Stimulated activated naive CD8-positive, alpha-beta T cell treated with anti-CD3 and anti-CD28 coated beads, Interleukin-15, amount 100 ng/mL, for 72 hours (primary cell): ENCODE measurements at places on chromosomes 13 and 19.
A peak's percentile ranks its signal among the peaks of the same experiment; 100 is the strongest.

- DNase-seq = no peak
Observed at GRCh38 chr13:57813651-57814050, 182.1 kb downstream of the PCDH17 start.

DNA sequence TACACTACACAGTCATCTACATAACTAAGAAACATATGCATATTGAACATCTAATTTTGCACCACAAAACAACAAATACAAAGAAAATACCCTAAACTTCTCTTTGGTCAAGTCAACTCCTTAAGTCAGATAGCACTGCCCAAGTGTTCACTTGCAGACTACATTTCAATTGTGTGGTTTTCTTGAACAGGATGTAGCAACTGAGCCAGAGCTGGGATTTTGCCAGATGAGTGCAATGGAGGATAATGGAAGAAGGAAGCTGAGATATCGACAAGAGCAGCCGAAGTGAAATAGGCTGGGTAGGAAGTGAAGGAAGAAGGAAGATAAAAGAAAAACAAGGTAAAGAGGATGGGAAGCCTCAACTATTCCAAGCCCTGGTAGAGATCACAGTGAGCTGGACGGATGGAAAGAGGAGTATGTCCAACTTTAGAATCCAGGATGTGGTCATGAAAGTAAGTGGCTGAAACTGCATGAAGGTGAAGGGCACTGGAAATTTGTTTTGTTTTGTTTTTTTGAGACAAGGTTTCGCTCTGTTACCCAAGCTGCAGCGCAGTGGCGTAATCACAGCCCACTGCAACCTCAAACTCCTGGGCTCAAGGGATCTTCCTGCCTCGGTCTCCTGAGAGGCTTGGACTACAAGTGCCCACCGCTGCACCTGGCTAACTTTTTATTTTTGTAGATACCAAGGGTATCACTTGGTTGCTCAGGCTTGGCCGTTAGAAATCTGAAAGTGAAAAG lies 15.0 kb downstream of the NUFIP1 start:
- no peak for DNase-seq

DNA sequence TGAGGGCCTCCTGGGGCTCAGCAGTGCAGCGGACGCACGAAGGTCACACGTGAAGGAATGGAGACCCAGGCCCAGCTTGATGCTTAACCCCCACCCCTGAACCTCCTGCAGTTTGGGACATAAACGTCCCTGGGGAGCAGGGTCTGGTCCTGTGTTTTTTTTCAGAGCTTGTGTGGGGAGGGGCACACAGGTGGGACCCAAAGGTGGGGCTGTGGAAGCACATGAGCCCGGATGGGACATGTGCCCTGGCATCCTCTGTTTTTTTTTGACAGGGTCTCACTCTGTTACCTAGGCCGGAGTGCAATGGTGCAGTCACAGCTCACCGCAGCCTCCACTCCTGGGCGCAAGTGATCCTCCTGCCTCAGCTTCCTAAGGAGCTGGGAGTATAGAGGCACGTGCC lies 20.5 kb downstream of the UBXN6 start:
- no peak for DNase-seq

DNA sequence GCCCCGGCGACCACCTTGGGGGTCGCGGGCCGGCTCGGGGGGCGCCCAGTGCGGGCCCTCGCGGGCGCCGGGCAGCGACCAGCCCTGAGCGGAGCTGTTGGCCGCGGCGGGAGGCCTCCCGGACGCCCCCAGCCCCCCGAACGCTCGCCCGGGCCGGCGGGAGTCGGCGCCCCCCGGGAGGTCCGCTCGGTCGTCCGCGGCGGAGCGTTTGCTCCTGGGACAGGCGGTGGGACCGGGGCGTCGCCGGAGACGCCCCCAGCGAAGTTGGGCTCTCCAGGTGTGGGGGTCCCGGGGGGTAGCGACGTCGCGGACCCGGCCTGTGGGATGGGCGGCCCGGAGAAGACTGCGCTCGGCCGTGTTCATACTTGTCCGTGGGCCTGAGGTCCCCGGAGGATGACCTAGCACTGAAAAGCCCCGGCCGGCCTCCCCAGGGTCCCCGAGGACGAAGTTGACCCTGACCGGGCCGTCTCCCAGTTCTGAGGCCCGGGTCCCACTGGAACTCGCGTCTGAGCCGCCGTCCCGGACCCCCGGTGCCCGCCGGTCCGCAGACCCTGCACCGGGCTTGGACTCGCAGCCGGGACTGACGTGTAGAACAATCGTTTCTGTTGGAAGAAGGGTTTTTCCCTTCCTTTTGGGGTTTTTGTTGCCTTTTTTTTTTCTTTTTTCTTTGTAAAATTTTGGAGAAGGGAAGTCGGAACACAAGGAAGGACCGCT lies 729 bp downstream of the STK11 start:
- no peak for DNase-seq

DNA sequence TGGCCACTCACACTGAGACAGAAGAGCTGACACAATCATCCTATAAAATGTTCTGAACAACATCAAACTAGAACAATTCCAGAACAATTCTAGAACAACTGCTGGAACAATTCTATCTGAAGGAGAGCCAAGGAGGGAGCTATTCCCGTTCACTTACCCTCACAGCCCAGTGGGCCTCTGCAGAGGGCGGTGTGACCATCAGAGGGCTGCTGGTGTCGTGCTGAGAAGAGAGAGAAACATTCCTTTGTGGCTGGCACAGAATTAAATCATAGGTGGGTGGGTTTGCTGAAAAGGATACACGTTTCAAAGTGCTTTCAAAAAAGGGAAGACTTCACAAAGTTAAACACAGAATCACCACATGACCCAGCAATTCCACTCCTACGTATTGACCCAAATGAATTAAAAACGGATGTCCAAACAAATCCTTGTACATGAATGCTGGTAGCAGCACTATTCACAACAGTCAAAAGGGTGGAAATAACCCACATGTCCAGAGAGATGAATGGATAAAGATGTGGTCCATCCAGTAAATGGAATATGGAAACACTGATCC lies 34.9 kb downstream of the EPS15L1 start:
- DNase-seq = no peak

DNA sequence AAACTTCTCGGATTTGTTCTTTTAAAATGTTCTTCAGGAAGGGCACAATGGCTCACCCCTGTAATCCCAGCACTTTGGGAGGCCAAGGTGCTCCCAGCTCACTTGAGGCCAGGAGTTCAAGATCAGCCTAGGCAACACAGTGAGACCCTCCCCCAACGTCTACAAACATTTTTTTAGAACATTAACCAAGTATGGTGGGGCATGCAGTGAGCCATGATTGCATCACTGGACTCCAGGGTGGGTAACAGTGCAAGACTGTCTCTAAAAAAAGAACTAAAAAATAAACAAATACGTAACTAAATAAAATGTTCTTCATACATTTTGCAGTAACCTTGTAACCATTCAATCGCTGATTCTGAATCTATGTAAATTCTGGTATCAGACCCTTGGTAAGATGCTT lies 2.1 kb upstream of the IPO5 start:
- no peak for DNase-seq

DNA sequence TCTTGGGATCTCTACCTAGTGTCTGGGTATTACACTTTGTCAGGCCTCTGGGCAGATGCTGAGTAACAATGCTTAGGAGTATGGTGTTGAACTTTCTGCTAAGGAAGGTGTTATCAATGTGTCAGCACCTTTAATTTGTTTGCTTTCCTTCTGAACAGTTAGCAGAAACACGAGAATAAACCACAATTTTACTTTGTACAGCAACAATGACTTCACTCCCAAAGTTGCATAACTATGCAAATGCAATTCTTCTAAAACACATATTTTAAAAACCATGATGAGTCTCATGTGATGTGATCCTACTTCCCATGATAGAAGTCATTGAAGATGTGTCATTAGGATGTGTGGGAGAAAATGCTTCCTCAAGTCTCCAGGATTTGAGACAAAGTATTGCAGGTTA lies 155.0 kb downstream of the POSTN start:
- no peak for DNase-seq

- DNase-seq = peak; percentile 38
Observed at GRCh38 chr13:108155185-108156106, 59.9 kb downstream of the LIG4 start.

DNA sequence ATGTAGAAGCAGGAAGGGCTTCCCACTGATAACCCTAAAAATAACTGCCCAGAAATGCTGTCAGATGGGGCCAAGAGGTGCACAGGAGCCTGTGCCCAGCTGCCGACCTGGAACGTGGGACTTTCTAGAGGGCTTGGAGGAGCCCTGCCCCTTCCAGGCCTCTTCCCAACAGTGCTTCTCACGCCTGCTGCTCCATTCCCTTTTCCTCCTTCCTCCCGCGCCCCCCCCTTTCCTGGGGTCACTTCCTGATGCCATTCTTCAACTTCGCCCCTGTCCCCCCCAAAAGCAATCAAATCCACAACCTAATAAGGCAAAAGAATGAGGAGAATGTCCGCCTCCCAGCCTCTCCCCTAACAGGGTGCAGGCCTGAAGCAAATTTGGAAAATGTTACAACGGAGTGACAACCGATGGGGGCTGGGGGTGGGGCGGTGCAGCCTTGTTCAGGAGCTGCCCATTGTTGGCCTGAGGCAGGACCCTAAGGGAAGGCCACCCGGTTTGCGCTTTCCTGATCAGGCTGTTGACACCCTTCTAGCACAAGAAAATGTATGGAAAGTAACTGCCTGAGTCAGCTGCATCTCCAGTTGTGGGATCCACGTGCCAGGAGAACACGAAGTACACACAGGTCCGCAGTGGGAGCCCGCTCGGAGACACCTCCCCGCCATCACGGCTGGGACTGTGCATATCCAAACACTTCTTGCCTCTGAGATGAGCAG lies 18.7 kb downstream of the ACTN4 start:
- no peak for DNase-seq

GRCh38 chr19:15025217-15025616 lies 24.1 kb upstream of the CASP14 start:
- DNase-seq = no peak

GRCh38 chr13:110524541-110525257 lies 36.8 kb downstream of the RAB20 start:
- DNase-seq = no peak

- DNase-seq = no peak
Observed at GRCh38 chr19:53333066-53333462, 485 bp upstream of the ZNF845 start.

DNA sequence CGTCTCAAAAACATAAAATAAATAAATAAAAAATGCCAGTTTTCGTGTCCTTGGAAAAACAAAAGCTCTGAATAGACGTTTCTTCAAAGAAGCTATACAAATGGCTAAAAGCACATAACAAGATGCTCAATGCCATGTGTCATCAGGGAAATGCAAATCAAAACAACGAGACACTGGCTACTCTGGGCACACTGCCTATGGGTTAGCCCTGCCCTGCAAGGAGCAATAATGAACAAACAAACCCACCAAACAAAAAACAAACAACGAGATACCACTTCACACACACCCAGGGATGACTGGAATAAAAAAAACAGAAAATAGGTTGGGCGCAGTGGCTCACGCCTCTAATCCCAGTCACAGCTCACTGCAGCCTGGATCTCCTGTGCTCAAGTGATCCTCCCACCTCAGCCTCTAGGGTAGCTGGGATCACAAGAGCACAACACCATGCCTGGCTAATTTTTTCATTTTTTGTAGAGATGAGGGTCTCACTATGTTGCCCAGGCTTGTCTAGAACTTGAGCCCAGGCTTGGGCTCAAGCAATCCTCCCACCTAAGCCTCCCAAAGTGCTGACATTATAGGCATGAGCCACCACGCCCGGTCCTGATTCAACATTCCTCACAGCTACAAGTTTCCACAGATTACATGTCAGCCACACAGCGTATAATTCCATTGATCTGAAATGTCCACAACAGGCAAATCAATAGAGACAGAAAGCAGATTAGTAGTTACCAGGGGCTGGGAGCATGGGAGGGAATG lies 15.5 kb upstream of the ISYNA1 start:
- no peak for DNase-seq

DNA sequence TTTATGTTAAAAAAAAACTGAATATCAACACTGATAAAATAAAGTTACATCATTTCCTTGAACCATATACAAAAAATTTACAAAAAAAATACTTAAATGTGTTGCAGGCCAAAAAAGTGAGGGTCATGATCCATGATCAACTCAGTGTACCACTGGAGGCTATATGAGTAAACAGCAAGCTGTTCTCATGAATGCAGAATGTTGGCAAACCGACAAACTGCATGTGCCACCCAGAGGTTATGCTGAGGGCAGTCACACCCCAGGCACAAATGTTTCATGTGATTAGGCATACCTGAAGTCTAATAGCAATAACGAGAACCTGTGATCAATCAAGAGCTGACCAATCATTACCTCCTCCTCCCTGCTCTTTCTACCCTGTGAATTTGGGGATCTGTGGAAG lies 91.9 kb downstream of the ZNF431 start:
- DNase-seq = no peak

DNA sequence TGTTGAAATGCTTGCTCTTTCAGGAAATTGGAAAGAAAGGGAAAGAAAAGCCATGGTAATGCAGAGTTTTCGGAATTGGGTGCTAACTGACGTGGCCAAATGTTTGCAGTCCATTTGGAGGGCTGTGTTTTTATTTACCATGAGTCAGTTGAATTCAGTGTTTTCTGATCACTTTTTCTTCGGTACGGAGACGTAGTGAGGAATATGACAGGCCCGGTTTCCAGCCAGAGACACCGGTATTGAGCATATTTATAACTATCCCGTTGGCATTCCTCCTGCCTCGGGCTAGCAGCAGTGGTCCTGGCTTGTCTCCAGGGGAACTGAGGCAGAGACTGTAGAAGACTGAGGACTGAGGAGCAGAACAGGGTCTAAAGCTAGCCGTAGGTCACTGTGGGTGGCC lies 1.0 kb downstream of the CDC16 start:
- no peak for DNase-seq

- DNase-seq = no peak
Observed at GRCh38 chr19:15048885-15049541, at the start of gene CASP14. CASP14 (plus strand) TSS chr19:15049480; CDS start chr19:15052252, 2,772 bp downstream.
